ENCODE measurements at places on chromosomes 16 and 17.

GRCh38 chr16:65271996-65272395 is 150.1 kb upstream of the CDH11 start:
- no peak for DNase-seq

DNA sequence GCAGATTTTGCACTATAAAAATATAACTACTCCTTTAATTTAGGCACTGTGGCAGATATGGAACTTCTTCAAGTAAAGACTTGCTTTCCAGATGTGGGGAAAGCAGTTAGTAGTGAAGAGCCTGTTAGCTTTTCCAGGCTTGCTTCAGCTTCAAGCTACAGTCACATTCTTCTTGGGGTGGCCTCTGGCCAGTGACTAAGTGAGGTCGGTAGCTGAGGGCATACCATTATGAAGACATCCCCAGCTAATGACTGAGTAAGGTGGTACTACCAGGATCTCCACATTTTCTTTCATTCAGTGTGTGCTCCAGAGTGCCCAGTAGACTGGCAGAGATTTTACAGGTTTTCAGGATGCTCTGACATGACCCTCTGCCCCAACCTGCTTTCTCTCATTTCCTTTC is 167.1 kb upstream of the KIF2B start:
- DNase-seq, result no peak

GRCh38 chr16:30725418-30725792 is 22.8 kb upstream of the PHKG2 start:
- DNase-seq, result no peak

- no peak for DNase-seq
These were observed 4.6 kb upstream of the MFSD6L start for GRCh38 chr17:8803531-8804420.

- DNase-seq, result no peak
These were observed 6.6 kb downstream of the CANT1 start for GRCh38 chr17:79002796-79003593.

GRCh38 chr17:975371-975915 is 4.1 kb downstream of the NXN start:
- no peak for DNase-seq

- no peak for DNase-seq
These were observed 72.1 kb upstream of the HNF1B start for GRCh38 chr17:37816950-37817349.

DNA sequence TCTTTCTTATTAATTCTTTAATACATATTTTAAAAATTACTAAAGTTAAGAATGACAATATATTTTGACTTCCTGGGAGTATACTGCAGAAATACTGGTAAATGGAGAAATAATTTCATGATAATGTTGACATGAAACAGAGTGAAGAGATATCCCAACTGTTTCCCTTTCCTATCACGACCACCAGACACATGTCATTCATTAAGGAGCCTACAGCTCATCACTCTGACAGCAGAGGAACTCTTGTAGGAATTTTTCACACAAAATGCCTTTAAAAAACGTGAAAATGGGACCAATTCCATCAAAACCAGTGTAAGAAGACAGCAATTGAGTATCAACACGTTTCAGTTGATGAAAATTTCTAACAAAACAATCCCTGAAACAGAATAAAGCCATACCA is 172.9 kb upstream of the CPHXL start:
- no peak for DNase-seq

DNA sequence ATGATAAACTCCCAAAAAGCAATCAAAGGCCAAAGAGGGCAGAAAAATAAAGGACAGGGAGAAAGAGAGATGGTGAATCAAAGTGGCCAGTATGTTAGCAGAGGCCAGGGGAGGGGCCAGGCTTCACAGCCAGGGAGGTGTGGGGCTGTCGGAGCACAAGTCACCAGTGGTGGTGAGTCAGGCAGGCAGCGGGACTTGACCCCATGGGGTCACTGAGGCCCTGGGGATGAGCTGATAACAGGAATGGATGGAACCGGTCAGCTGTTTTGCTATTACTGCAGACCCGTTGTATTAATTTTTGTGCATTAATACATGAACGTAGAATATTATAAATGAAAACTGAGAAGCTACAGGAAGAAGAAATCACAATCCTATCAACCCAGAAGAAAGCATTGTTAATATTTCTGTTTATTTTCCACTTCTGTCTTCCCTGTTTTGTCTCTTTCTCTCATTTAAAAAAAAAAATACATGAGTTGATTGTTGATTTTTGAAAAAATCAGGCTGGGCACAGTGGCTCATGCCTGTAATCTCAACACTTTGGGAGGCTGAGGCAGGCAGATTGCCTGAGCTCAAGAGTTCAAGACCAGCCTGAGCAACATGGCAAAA is 106.9 kb downstream of the SOCS1 start:
- DNase-seq, result no peak

DNA sequence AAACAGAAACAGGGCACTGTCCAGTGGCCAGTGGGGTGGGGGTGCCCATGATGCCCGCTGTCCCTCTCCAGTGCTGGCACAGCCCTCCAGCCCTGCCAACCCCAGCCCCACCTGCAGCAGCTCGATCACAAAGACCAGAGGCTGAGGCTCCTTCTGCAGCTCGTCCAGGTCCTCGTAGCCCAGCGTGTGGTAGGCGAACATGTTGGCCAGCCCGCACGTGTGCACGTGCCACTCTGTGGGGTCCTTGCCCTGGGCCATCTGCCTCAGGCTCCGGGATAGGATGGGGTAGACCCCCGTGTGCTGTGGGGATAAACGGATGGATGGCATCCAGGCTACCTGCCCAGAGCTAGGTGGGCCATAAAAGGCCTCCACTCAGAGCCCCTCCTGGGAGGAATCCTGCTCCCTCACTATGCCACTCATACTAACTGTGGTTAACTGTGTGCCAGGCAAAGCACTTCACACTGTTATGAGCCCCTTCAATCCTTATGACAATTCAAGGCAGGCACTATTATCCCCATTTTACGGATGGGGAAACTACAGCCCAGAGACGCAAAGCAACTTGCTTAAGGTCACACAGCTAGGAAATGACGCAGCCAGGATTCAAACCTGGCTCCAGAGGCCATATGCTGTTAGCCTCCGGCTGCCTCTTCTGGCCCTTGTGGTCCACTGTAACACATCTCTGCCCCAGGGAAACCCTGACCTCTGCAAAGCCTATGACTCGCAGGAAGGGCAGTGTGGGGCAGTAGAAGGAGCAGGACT is 6.5 kb downstream of the AIPL1 start:
- no peak for DNase-seq

DNA sequence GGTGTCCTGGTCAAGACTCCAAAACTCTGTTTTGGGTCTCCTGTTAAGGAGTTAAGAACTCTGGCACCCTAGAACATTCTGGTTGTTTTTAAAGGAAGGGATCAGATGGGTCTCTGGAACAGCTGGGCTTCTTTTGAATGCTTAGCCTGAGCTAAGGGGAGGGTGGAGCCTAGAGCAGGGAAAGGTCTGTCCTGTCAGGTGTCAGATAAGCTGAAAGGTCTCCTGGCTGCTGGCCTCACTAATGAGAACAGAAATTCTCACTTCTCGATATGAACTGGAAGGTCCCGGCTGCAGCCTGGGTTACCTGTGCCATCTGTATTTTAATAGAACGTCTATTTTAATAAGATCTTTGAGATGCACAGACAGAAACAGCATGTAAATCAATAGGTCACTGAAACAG is 69.0 kb downstream of the RAP1GAP2 start:
- no peak for DNase-seq

DNA sequence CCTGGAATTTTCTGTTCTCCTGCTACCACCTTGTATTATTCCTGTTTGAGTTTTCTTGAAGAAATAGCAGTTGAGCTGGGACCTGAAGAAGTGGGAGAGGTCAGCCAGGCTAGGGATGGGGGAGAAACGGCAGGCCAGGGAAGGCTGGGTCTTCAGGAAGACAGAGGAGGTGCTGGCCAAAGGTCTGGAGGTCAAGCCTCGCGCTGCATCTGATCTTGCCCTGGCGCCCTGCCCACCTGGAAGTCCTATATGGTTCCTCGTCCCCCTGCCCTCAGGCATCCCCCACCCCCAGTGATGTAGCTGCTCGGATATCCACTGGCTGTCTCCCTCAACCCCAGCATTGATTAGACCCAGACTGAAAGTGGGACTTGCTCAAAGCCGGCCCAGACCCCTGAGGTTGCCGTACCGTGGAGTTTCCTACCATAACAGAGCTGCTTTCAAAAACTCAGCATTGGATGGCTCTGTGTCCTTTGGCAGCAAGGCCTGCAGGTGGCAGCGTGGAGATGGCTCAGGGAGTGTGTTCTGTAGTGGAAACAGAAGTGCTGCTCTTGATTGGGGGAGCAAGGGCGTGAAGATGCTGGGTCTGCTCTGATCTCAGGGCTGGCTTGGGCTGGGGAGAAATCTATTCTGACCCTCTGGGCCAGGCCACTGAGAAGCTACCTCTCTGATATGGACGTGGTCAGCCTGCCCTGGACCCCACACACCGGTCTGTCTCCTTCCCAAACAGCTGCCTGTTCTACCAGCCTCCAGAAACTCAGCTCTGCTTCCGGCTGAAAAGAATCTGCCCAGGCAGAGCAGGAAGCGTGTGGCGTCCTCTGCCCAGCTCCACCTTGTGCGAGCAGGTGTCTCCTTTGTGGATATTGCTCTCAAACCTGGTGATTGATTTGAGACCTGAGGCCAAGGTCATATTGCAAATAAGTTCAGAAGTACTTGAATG is 107.0 kb upstream of the CACNG5 start:
- DNase-seq, result peak; percentile 9

GRCh38 chr17:68432086-68432864 is 25.0 kb downstream of the WIPI1 start:
- no peak for DNase-seq

Measured in effector CD4-positive, alpha-beta T cell (primary cell).